T-cell (primary cell): ENCODE measurements at places on chromosomes 4 and X. TPM values are rescaled to one million over a fixed set of nuclear protein-coding genes. Genes with fewer than 3 reads are reported as not detected.

The DCLK2 gene
- total RNA-seq = not detected

The DOK7 gene
- not detected for total RNA-seq

DNA sequence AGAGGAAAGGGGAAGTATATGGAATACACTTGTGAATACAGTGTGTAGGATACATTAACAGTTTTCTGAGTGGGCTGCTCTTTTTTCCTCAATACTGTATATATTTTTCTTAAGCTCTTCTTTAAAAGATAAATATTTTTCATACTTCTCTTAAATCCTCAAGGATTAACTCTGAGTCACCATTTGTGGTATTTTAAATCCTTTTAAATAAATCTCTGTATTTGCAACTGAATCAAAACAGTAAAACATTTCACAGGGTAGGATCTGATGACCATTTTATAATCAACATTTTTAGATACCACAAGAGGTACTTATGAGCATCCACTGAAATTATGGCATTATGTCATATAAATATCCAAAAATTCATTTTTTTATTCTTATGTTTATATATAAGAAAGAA is 87.6 kb downstream of the GAB1 start:
- DNase-seq = no peak

DNA sequence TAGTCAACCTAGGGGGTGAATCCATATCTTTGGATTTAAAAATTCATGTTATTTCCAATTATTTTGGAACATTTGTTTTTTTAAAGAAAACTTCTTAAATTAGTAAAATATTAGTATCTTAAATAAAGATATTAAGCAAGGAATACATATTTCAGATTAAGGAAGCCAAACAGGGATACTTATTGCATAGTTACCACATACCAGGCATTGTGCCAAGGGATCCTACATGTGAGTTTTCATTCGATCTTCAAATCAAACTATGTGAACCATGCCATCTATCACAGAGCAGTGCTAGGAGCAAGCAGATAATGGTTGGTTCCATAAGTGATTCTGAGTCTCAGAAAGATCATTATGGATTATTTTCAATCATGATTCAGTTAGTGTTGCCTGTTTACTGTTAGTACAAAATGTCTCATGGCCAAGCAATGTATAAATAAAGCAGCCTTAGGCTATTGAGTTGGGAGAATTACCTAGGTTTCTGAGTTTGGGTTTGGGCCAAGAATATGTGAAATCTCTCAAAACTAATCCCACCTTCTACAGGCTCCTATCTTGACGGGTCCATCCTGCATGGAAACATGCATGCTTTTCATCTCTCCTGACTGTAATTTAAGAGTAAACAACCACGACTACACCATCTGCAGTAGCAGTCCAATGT is 176.7 kb downstream of the NPFFR2 start:
- DNase-seq = no peak

DNA sequence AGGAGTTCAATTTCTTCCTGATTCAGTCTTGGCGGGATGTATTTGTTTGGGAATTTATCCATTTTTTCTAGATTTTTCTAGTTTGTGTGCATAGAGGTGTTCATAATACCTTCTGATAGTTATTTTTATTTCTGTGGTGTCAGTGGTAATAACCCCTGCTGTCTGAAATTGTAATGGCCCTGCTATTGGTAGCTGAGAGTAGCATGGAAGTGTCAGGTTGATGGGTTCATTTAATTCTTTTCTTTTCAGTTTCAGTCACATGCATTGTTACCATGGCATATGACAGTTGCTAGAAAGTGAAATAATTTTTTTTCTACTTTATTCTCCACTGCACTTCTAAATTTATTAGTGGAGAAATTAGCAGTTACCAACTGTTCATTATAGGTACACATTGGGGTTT is 20.7 kb downstream of the AR start:
- DNase-seq = no peak
